ENCODE measurements at places on chromosomes 2 and 18.

DNA sequence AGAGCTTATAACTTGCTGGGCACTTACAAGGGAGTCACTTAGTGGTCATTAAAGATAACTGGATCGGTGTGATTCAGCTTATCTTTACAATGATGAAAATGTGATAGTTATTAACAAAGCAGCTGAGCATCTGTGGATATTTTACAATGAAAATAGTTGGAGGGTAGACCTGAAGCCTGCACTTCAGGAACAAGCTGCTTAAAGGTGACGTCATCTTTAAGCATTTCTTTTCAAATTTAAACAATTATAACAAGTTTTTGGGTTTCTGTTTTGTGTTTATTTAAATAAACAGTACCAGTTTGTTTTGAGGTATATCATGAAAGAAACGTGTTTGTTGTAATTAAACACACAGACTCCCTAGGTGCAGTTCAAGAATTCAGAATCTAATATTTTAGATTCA lies 513.9 kb downstream of the ZNF516 start:
- DNase-seq, result no peak

GRCh38 chr2:231384970-231385369 lies 10.5 kb upstream of the B3GNT7 start:
- no peak for DNase-seq

GRCh38 chr18:79070486-79070885 lies 1.3 kb downstream of the ATP9B start:
- no peak for DNase-seq

DNA sequence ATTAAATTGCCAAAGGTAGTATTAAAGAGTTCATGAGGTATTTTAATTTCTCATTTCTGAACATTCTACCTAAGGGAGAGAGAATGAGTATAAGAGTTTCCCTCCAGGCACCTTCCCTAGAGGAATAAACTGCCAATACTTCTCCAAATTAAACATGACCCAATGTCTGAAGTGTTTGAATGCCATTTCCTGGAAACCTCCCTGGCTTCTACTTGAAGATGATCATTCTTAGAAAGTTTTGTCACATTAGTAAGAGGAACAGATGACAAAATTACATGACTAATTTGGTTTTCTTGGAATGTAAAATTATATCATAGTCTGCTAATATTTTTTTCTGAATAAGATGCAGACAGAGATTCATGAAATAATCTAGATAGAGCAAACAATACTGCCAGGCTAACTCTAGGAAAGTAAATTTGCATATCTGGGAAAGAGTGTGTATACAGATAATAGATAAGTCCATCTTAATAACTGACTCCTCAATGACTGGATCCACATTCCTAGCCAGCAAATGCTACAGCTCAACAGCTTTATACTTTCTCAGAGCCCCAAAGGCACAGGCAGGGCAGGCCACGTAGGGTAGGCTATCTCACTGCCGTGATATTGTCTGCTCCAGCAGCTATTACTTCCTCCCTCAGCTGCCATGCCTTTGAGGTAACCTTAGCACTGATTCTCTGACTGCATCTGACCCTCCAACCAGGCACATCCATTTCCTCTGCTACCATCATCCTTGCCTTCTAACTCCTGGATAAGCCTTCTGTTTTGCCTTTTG lies 630.8 kb upstream of the PIK3C3 start:
- DNase-seq, result peak; percentile 8

GRCh38 chr18:32021756-32022564 lies 3.3 kb downstream of the RNF125 start:
- DNase-seq, result no peak

Data from fibroblast of skin of scalp (primary cell).